ENCODE measurements at places on chromosomes 2 and 18. TPM values are rescaled to one million over a fixed set of nuclear protein-coding genes. Genes with fewer than 3 reads are reported as not detected.

UGT1A9 gene
- not detected for polyA plus RNA-seq

SP9 gene
- 0.23 TPM for polyA plus RNA-seq

PPP1R1C gene
- polyA plus RNA-seq, result not detected

NYAP2 gene
- polyA plus RNA-seq, result 0.59 TPM

G6PC2 gene
- not detected for polyA plus RNA-seq

TSPYL6 gene
- polyA plus RNA-seq, result not detected

HOXD4 gene
- polyA plus RNA-seq, result 8.2 TPM

CCDC141 gene
- polyA plus RNA-seq, result 81.5 TPM

DTNA gene
- polyA plus RNA-seq, result 94.7 TPM

MC4R gene
- 0.45 TPM for polyA plus RNA-seq

REG3A gene
- not detected for polyA plus RNA-seq

CERS6 gene
- polyA plus RNA-seq, result 33.8 TPM

IL36G gene
- polyA plus RNA-seq, result not detected

CFAP210 gene
- not detected for polyA plus RNA-seq

C2orf80 gene
- not detected for polyA plus RNA-seq

GPR75 gene
- polyA plus RNA-seq, result 1.9 TPM

SLC11A1 gene
- 1.7 TPM for polyA plus RNA-seq

RAB6D gene
- polyA plus RNA-seq, result 1.1 TPM

CEP192 gene
- 22.0 TPM for polyA plus RNA-seq

SGPP2 gene
- 1.4 TPM for polyA plus RNA-seq

GALNT13 gene
- 0.32 TPM for polyA plus RNA-seq

SNED1 gene
- 5.1 TPM for polyA plus RNA-seq

INHA gene
- polyA plus RNA-seq, result 0.97 TPM

MYCN gene
- 6.3 TPM for polyA plus RNA-seq

ERICH2 gene
- polyA plus RNA-seq, result 0.56 TPM

RIT2 gene
- not detected for polyA plus RNA-seq

NEB gene
- 1,512 TPM for polyA plus RNA-seq

FBXO41 gene
- 0.23 TPM for polyA plus RNA-seq

CD207 gene
- polyA plus RNA-seq, result 0.27 TPM

CTNNA2 gene
- polyA plus RNA-seq, result 0.59 TPM

POTEF gene
- polyA plus RNA-seq, result 0.06 TPM

KCNJ3 gene
- polyA plus RNA-seq, result 0.79 TPM

CHMP1B gene
- polyA plus RNA-seq, result 22.3 TPM

QPCT gene
- 8.4 TPM for polyA plus RNA-seq

ACOXL gene
- polyA plus RNA-seq, result 0.32 TPM

PTPRN gene
- 0.12 TPM for polyA plus RNA-seq

IKZF2 gene
- polyA plus RNA-seq, result 4.2 TPM

CBLN2 gene
- polyA plus RNA-seq, result 2.5 TPM
